SHP77 (cell line): ENCODE measurements at places on chromosomes 5 and 9.

DNA sequence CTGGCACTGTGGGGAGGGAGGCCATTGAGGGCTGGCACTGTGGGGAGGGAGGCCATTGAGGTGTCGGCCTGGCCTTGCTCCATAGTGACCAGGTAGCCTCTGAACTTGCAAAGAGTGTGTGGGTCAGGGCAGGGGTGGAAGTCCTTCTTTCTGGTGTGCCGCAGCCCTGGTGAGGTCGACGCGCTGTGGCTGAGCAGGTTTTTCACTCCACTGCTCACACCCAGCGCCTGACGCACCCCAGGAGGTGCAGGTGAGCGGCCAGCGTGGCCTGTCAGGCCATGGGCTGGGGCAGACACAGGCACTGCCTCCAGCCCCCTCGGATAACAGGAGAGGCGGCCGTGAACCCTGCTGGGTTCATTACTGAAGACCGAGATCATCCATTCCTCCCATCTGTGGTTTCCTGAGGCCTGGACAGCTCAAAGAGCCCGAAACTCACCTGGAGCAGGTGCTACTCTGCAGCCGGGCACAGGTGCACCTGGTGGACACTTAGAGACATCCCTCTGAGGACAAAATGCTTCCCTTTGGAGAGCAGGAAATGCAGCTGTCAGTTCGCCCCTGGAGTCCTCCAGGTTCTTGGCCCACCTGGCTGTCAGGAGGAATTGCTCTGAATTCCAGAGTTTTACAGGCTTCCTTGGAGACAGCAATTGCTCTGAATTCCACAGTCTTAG, 32.4 kb downstream of the LHX3 start:
- DNase-seq, result no peak

GRCh38 chr9:90508940-90509339, 133.7 kb downstream of the DIRAS2 start:
- DNase-seq, result no peak

DNA sequence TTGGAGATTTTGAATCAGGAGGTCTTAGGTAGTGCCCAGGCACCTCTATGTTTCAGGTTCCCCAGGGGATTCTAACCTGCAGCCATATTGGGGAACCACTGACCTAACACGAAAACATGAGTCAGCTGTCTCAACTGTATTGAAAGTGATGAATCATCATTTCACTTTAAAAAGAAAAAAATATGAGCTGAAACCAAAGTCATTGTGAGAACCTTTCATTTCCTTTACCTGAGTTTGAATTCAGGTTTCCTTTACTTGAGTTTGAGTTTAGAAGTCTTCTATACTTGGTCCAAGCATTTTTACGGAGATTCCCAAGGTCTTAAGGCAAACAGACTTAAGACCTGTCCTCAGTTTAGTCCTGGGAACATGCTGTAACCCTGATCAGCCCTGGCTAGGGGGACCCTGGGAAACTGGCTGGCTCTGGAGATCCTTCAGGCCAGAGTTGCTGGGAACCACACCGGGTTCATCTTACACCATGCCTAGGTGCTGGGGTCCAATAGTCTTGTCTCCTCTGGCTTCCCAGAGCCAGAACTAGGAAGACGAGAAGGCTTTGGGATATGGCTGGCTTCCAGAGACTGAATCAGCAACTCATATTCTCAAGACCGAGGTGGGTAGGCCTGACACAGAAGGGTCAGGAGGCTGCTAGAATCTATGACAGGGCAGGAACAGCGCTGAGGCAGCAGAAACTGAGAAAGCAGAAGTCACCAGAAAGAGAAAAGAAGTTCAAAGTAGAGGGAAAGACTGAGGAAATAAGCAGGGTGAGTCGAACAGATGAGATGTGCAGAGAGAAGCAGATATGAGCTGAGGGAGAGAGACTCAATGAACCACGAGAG, 16.4 kb upstream of the PDCD1LG2 start:
- DNase-seq, result no peak

DNA sequence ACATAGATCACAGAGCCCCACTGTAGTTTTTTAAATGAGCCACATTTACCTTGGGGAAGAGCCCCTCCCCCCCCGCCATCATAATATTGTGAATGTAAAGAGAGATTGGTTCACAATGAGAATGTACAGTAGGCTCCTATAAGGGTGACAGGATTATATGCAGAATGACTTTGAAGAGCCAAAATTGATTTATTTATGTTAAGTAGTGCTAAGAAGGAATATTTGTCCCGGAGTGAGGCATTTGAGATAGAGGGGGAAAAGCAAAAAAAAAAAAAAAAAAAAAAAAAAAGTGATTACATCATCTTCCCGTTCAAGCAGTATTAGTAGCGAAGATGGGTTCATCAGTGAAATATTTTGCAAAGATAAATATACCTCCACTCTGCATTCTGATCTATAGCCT, 73.9 kb downstream of the PIK3R1 start:
- no peak for DNase-seq

DNA sequence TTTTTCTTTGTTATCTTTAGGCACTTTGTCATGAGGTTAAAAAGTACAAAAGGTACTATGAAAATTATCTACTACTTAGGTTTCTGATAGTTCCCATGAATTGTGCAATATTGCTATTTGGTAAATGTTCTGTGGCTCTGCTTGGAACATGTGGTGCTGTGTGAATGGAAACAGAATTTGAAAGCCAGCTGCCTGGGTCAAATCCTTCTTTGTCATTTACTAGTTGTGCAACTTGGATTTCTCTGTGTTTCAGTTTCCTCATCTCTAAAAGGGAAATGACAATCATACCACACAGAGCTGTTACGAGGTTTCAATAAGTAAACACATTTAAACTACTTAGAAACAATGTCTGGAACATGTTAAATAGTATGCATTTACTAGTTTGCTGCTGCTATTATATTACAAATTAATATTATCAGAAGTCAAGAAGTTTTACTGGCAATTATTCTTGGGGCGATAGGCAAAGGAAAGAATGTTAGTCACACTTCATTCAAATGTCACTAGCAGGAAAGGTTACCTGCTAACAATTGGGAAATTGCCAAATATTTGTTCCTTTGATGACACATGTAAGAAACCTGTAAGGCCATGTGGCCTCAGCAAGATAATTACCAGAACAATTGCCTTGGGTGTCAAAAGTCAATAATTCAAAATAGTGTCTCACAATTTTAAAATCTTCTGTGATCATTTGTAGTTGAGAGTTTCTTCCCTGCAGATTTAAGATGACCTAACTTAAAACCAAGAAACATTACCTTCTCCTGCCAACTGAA, 184.8 kb downstream of the KIAA0825 start:
- no peak for DNase-seq

GRCh38 chr9:129282272-129282671, 104.2 kb upstream of the IER5L start:
- DNase-seq, result no peak

DNA sequence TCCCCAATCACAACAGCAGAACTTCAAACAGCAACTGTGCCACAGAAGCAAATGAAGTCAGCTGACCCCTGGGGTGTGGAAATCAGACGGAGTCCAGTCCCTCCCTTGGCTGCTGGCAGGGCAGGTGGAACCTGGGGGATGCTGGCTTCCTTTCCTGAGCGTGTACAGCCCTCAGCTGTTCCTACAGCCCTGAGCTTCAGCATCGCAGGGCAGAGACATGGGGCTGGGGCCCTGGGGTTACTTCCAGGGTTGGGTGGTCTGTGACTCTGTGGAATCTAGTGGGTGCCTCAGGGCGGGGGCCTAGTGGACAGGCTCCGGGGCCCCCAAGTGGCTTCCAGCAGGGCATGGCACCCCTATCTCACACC, 7.3 kb upstream of the RXRA start:
- no peak for DNase-seq

DNA sequence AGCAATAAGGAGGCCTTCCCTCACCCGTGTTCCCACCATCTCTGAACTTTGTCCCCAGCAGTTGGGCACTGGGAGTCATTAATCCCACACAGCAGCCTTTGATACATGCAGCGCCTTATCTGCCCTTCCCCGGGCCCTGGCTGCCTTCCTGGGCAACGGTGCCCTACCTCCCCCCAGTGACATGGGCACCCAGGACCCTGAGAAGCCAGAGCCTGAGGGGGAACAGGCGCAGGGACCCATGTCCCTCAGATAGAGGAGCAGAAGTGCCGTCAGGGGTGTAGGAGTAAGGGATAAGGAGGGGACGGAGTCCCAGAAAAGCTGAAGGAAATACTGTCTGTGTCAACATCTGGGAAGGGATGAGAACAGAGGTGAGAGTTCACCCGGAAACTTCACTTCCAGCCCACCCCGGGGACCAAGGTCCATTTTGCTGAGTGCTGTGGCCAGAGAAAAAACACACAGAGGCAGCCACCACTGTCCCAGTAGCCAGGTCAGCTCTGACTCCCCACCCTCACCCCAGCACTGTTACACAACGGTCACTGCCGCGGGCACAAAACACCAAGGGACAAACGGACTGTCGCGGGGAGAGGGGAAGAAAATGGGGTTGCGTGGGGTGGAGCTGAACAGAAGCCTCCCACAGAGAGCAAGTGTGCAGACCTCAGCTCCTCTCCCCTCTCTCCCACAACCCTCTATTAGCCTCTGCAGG, 3.8 kb downstream of the PCDH1 start:
- DNase-seq, result no peak

GRCh38 chr9:127567730-127568617, 44.1 kb upstream of the STXBP1 start:
- peak; percentile 22 for DNase-seq

- no peak for DNase-seq
Observed at GRCh38 chr5:173634465-173634983, 18.1 kb upstream of the BOD1 start.

- peak; percentile 19 for DNase-seq
Observed at GRCh38 chr5:78295035-78295961, 800 bp upstream of the AP3B1 start.

DNA sequence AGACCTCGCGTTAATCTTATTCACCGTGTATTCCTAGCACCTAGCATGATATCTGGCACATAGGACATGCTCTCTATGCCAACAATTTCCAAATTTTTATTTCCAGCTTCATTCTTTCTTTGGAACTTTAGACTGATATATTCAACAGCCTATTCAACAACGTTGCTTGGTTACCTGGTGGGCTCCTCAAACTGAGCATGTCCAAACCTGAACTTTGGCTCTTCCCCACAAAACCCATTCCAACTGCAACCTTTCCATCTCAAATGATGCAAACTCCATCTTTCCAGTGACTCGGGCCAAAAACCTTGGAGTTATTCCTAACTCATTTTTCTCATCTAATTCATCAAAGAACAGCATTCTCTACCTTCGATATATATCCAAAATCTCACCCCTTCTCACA, 525.2 kb downstream of the AGTPBP1 start:
- no peak for DNase-seq

- DNase-seq, result no peak
Observed at GRCh38 chr5:120550358-120550757, 86.3 kb downstream of the PRR16 start.

DNA sequence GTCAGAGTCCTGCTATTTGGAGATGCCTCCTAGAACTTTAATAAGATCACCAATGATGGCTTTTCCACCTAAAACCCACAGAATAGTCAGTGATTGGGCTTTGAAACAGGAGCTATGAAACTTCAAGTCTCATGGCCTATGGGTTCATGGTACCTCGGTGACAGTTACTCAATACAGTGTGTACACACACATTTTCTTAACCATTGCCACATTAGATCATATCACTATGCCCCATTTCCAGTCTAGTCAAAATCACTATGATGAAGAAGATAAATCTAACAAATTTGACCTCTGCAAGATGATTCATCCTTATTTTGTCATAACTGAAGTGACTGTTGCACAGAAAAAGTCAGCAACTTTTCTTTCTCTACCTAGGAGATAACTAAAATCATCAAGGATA, 86.8 kb upstream of the OR13F1 start:
- no peak for DNase-seq

DNA sequence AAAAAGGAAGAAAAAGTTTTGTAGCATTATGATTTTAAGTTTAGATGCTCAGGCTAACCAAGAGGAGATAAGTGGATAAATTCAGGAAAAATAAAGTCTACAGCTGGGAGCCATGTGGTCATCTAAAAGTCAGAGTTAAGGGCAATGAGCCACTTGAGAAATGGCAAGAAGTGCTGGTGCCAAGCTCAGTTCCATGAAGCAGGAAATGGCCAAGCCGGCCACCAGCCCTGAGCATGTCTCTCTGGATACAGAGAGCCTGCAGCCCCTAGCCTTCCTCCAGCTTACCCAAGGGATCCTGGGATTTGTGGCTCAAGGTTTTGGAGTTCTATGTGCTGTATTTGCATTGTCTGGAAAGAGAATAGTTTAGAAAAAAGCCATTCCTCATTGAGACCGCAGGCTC, 12.2 kb upstream of the S1PR3 start:
- no peak for DNase-seq

DNA sequence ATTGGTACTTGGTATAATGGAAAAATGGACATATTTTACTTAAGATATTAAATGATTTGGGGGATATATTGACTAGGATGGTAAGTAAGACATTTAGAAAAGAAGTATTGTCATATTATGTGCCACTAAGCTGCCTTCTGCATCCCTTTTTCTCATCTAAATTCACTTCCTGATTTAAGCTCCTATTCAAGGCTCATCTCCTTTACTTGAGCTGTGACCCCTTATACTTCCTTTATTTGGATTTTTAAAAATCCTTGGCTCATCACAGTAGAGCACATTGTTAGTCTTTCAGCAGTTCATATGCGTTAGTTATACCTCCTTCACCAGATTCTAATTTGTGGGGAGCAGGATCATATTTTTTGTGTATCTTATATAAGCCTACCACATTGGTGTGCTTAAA, 6.6 kb downstream of the COMMD10 start:
- no peak for DNase-seq

- no peak for DNase-seq
Observed at GRCh38 chr5:142994218-142994617, 224.0 kb downstream of the ARHGAP26 start.

DNA sequence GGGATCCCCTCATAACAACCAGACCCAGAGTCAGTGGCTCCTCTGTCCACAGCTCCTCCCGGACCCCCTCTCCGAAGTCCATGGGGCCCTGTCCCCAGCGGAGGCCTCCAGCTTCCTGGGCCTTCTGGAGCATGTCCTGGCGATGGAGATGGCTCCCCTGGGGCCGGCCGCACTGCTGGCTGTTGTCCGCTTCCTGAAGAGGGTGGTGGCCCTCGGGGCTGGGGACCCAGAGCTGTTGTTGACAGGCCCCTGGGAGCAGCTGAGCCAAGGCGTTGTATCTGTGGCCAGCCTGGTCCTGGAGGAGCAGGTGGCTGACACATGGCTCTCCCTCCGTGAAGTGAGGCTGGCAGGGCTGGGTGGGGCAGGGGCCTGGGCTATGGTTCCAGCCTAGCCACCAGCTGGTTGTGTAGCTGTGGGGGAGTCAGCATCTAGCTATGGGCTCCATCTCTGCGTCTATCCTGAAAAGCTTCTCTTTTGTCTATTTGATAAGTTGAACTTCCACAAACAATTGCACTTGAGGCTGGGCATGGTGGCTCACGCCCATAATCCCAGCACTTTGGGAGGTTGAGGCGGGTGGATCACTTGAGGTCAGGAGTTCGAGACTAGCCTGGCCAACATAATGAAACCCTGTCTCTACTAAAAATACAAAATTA, 4.7 kb downstream of the ADGRD2 start:
- DNase-seq, result no peak

- no peak for DNase-seq
Observed at GRCh38 chr9:121694600-121694999, 43.2 kb downstream of the DAB2IP start.
